ENCODE measurements at places on chromosomes 12 and 14.
A peak's percentile ranks its signal among the peaks of the same experiment; 100 is the strongest.

DNA sequence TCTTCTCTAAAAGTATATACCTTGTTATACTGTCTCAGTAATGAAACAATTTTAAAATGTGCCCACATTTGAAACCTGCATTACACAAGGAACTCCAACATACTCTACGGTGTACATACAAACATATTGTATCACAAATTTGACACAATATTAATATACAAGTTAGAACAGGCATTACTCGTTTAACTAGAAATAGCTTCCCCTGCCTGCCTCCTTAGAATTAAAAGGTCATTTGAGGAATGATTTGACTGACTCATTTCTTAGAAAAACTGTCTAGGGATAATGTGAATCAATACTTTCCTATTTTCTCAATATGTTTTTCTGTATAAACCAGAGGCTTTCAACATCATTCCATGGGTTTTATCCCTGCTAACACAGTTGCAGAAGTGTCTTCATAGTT lies 73.7 kb downstream of the STON2 start:
- no peak for DNase-seq

GRCh38 chr14:43877351-43877960 lies 629.6 kb downstream of the FSCB start:
- DNase-seq = peak; percentile 6

GRCh38 chr12:60995256-60995825 lies 1264.9 kb upstream of the USP15 start:
- no peak for DNase-seq

DNA sequence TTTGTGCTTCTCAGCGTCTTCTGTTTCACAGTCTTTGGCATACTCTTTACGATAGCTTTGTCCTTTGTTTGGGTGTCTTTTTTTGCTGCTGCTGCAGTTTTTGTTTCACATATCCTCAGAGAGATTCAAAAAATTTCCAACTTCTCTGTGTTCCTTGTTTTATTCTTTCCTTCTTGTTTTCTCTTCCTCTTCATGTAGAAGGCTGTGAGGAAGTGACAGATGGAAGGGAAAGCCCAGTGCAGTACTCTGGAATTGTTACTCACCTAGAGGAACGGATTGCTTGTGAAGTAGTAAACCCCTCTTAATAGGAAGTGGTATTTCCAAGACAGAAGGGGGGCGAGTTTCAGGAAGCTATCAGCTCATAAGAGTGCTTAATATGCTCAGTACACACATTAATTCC lies 1.7 kb downstream of the CREBL2 start:
- no peak for DNase-seq

DNA sequence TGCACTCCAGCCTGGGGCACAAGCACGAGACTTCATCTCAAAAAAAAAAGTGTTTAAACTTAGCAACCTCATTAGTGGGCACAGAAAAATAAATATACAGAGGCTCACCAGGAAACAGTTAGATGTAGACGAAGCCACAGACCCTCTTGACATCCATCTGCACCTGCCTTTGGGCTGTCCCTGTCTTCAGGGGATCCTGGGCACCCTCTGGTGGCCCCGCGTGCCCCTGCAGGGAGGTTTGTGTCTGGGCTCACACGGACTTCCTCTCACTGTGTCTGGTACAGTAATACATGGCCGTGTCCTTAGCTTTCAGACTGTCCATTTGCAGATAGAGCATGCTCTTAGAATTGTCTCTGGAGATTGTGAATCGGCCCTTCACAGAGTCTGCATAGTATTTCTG lies 916.5 kb downstream of the TMEM121 start:
- no peak for DNase-seq

DNA sequence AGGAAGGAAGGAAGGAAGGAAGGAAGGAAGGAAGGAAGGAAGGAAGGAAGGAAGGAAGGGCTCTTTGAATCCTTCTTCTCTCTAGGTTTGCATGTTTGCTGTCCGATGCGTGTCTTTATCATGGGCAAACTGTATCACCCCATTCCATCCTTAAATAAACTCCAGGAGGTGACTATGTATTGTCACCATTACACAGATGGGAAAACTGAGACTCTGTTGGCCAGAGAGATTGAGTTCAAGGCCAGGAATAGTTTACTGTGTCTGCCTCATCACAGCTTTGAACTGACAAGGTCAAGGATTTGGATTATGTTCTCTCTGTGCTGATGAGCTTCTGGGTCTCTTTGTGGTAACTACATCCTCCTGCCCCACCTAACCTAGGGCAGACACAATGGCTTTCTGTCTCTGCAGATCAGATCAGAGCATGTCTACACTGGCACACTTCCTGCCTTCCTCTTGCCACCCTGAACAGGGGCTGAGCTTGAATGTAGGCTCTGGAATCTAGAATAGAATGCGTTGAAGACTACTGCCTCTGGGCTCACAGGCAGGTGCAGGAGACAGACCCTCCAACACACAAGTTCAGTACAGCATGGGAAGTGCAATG lies 78.9 kb upstream of the MAP1LC3B2 start:
- DNase-seq = no peak

DNA sequence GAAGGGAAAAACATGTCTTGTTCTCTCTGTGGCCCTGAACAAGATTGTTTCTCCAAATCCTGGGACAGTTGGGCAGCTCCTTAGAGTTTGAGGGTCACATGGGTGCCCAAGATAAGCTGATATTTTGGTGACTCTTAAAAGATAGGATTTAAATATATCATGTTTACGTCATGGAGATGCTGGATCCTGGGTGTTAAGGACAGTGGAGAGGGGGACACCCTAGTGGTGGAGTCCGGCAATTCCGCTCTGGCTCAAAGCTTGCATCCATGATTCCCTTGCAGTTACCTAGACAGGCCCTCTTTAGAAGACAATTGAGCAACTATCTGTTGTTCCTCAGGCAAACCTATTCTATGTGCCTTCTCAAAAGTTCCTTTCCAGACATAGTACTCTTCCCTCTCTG lies 101.8 kb downstream of the CMKLR1 start:
- no peak for DNase-seq

- DNase-seq = no peak
These were observed 69.4 kb downstream of the ARMH4 start for GRCh38 chr14:58082491-58083098.

GRCh38 chr12:102439426-102440405 lies 40.6 kb downstream of the IGF1 start:
- DNase-seq = no peak

DNA sequence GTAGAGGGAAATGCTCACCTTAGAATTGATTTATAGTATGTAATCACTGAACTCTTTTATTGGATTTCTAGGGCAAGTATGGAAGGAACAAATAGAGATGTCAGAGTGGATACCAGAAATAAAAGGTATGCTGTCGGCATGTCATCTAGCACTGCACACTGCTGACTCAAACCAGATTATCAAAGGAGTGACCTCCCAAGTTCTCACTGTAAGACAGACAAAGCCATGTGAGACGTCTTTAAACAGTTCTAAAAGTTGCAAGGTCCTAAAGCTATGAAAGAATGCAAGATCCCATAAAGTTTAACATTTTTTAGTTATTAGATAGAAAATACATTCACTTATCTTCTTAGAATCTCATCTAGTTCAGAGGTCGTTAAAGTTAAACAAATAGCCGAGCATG lies 70.0 kb upstream of the CPM start:
- DNase-seq = no peak

- peak; percentile 58 for DNase-seq
These were observed 57.5 kb downstream of the KIF26A start for GRCh38 chr14:104195878-104196277.

DNA sequence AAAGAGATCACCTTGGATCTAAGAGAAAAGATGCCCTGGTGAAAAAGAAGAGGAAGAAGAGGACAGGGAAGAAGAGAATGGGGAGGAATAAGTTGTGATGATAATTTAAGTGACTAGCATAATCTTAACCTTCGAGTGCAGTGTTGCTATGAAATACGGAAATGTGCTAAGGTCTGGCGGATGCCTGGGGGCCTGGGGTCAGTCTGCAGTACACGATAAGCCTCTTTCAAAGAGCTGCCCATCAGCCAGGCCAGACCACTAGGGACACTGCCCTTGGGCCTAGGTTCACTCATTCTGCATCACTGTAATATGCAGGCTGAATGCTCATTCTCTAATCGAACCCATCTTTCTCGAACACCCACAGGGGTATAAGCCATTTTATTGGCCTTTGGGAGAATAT lies 83.4 kb downstream of the PLEKHG3 start:
- DNase-seq = no peak

GRCh38 chr12:121898287-121898686 lies 9.7 kb downstream of the PSMD9 start:
- DNase-seq = no peak

DNA sequence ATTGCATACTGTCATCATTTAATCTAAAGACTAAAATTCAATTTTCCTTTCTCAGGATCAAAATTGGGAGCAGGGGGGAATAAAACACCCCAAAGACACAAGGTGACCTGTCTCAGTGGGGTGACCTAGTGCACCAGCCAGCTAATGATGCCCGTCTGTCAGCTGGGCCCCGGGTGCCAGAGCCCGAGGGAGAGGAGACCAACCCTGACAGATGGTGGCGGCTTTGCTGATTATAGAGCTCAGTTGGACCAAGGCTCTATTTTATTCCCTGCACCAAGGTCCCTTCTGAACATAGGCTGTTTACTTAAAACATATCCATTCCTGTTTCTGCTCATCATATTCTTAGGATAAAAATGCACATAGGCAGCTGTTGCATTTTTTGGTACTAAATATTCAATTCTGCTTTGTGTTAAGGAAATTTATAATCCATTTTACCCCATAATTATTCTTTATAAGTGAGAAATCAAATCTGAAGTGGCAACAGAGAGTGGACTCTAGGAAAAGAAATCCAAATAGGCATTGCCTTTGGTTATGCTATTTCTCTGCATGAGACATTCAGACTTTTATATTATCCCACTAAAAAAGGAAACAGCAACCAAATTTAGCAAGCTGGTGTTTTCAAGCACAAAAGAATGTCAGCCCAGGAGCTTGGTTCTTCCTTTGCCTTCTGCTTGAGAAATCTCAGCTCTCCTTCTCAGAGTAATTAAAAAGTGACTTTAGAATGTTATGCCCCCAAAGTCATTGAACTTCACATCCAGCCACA lies 96.8 kb upstream of the IFNG-AS1 start:
- no peak for DNase-seq

- peak; percentile 13 for DNase-seq
These were observed 1324.1 kb downstream of the AACS start for GRCh38 chr12:126389220-126389841.

GRCh38 chr12:41466802-41467201 lies 278.7 kb downstream of the PDZRN4 start:
- DNase-seq = no peak

- DNase-seq = no peak
These were observed 7.8 kb downstream of the SLC38A1 start for GRCh38 chr12:46260913-46261476.

DNA sequence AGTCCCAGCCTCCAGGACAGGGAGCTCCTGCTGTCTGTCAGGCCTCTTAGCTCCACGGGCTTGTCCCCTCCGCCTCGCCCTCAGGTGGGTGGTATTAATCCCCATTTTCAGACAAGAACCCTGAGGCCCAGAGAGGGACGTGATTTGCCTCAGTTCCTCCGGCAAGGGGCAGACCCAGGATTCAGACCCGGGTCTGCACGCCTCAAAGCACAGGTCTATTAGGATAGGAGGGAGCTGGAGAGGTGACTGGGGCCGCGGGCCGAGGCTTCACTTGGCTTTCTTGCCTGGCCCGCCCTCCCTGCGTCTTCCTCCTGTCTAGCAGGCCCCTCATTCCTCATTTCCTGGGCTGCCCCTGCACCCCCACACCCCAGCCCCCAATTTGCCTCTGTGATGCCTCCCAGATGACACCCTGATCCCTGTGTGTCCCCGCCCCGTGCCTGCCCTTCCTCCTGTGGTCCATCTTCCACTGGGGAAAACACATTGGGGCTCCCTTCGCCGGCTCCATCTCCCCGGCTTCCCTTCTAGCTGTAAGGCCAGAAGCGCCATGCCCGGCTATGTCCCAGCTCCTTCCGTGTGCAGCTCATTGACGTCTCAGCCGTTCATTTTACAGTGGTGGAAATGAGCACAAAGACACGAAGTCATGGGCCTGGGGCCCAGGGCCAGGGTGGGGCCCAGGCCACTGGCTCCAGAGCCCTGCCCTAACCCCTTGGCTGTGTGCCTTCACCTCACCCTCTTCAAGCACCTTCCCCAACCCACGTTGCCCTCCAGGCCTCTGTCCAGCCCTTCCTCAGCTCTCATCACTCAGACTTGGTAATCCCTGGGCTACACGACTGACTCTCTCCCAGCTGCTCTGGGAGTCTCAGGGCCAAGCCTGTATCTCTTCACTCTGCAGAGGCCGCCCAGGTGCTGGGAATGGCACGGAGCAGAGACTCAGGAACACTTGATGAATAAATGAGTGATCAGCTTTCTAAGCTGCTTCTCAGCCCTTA lies 15.5 kb upstream of the CYP46A1 start:
- no peak for DNase-seq

DNA sequence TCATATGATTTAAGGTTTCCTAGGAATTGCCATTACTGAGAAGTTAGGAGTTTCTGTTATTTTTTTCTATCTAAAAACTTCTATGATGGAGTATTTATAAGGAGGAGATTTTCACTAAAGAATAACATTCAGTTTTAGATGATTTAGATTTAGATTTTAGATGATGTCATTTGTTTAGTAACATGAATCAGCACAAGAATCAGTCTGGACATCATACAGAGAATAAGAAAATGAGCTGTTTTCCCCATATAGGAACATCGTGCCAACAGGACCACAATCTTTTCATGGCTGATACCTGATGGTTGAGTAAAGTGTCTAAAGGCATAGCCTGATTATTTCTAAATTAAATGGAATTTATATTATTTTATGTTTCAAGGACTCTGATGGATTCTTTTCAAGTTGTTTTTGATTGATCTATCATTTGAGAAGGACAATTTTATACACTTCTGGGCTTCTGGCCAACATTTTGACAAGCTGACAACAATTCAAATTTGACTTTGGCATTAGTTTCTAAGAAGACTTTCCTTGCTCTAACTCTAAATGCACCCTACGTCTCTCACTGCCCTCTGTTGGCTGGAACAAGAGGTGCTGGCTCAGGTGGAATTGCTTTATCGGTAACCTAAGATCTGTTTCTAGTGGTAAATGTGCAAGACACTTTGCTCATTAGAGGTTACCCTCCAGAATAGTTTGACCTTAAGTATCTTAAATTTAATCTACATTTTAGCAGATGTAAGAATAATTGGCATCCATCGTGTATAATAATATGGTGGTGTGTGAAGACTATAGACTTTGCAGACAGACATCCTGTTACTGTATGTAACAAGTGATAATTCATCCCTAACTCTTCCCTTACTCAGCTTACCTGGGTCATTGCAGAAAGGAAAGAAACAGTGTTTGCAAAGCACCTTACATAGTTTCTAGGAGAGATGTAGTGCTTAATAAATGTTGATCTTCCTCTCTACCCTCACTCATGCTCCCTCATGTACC lies 42.8 kb upstream of the CPSF6 start:
- no peak for DNase-seq

GRCh38 chr14:82414853-82415539 lies 881.3 kb upstream of the SEL1L start:
- no peak for DNase-seq

DNA sequence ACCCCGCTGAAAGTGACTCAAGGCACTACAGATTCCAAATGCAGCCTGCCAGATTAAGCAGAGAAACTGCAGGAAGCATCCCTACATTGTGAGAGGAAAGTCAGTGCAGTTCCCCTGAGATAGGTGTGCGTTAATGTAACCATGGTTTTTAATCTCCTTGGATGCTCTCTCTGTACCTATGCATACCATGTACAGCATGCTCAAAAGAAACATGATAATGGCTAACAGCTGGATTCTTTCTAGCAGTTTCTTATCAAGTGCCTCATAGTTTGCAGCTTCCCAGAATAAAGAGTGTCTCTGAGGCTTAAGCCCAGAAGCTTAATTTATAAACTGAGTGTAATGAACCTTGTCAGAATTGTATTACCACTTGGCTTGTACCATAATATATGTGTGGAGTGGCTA lies 17.1 kb upstream of the MDM1 start:
- DNase-seq = no peak

Data from NCI-H1105 (cell line).